ENCODE measurements at places on chromosomes 7 and 10.

- no peak for DNase-seq
These were observed 63.4 kb downstream of the HDAC9 start for GRCh38 chr7:18558910-18559309.

GRCh38 chr7:7686811-7687508 is 31.4 kb downstream of the RPA3 start:
- DNase-seq = no peak

- DNase-seq = no peak
These were observed 24.0 kb upstream of the EIF5AL1 start for GRCh38 chr10:79488336-79488735.

- no peak for DNase-seq
These were observed 28.9 kb downstream of the MAD1L1 start for GRCh38 chr7:2203766-2204300.

- peak; percentile 30 for DNase-seq
These were observed 841 bp downstream of the GLUD1 start for GRCh38 chr10:87093632-87094372.

GRCh38 chr10:52756295-52756694 is 16.3 kb downstream of the MBL2 start:
- no peak for DNase-seq

DNA sequence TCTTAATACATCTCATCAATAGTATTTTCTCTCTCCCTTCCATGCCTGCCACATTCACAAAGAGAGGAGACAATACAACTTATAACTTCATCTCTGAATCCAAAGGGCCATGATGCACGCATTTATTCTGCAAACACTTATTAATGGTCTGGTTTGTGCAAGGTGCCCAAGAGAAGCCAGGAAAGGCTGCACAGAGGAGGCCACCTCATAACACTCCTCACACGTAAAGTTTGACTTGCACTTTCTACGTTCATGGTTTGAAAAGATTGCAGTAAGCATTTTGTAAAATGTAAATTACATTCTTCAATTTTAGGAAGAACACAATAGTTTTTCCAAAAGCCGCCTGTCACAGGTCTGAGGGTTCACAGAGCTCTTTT is 1.2 kb upstream of the PALS2 start:
- no peak for DNase-seq

- no peak for DNase-seq
These were observed 9.9 kb upstream of the ARHGAP22 start for GRCh38 chr10:48614481-48615390.

DNA sequence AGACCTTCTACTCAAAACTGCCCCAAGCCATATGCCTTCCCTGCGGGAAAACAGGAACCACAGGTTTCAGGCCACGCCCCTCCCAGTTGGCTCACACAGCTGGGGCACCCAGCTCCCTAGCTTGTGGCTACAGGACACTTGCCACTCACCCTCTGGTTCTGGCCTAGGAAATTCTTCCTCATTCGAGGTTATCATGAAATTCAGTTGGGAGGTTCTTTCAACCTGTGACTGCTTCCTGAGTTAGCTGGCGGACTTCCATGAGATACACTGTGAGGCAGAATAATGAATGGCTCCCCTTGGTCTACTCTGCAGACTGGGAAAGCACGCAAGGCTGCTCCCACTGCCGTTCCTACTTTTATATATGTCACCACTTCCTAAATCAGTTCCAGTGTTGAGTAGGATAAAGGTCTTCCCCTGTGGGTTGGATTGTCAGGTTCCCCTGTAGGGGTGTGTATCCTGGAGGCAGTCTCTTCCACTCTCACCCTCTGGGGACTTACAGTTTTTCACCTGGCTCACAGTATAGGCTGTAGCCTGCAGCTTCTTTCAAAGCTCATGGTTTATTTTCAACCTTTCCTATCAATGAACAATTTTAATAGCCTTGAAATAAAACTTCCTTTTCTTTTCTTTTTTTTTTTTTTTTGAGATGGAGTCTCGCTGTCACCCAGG is 37.0 kb downstream of the GPR22 start:
- no peak for DNase-seq

DNA sequence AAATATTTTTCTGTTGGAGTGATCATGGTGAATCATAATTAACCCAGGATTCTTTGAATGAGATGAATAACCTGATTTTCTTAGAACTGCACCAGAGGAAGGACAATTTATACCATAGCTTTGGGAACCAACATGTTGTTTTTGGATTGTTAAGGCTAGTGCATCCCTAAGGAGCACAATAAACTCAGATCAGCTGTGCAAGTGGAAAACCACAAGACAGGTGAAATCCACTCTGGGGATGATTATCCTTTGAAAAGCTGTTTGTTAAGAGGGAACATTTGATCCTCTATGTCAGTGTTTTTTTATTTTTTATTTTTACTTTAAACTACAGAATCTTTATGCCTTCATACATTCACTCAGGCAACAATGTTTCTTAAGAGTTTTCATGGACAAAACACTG is 232.1 kb upstream of the PCLO start:
- DNase-seq = no peak

- DNase-seq = no peak
These were observed 2.4 kb downstream of the LMOD2 start for GRCh38 chr7:123658023-123658422.

DNA sequence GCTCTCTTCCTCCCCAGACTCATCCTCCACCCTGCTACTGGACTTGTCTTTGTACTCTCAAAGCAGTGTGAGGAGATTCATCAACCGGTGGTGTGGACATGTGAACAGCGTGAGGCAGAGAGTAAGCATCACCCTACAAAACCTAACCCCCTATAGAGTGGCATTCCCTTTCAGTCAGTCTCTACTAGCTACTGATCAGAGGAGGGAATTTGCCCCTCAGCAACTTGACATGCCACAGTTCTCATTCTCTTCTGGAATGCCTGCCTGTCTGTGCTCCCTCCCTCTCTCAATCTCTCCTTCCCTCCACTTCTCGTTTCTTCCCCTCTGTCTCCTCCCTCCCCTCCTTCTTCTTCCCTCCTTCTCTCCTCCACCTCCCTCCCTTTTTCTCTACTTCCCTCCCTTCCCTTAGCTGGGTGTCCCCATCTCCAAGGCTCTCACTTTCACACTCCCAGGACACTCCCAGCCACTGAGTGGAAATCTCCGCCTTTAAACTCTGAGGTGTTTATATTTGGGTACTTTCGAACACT is 24.6 kb downstream of the H2AZ2 start:
- no peak for DNase-seq

DNA sequence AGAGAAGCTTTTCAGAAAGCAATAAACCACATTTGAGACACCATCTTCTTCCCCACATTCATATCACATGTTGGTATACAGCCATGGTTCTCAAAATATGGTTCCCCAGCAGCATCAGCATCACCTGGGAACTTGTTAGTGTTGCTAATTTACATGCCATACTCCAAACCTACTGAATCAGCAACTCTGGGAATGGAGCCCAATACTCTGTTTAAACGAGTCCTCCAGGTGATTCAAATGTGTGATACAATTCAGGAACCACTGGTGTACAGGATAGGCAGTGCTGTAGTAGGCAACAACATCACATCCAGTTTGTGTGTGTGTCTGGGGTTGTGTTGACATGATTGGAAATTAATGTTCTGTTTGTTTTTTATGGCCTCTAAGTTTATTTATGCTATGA is 47.7 kb downstream of the ZNF277 start:
- DNase-seq = no peak

GRCh38 chr10:114650266-114650665 is 7.8 kb downstream of the ABLIM1 start:
- no peak for DNase-seq

DNA sequence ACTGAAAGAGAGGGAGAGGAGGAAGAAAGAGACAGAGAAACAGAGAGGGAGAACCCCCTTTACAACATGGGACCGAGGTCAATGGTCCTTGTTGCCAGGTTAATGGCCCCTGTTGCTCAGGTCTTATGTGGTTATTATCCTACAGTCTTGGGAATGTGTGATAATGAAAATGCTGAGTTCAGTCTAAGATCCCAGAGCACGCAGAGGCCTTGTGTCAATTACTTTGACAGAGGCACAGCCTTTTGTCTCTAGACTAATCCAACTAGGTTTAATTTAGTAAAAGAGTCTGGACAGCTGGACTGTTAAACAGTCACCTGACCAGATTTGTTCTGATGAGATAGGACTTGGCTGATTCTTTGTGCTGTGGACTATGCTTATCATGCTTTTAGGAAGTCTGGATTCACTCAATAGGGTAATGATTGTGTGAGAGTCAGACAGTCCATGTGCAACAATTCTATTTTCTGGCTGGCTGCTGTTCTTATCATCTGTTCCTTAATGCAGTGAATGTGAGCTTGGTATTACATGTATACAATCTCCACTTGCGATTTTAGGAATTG is 157.4 kb upstream of the MAGI2 start:
- no peak for DNase-seq

DNA sequence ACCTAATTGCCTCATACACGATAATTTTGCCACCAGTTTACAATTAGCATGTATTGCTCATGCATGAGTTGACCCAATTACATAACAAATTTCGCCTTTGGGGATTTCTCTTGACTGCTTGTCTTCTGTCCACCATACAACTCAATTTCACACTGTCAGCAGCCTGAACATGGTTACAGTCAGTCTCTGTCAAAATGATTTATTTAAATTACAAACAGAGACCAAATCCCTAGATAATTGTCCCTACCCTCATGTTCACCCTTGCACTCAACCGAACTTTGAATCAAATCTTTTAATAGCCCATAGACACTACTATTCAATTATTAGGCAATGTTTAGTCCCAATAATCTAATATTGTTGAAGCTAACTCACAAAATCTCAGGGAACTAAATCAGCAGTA is 59.7 kb upstream of the NEBL start:
- no peak for DNase-seq

- DNase-seq = no peak
These were observed 130.6 kb upstream of the NPVF start for GRCh38 chr7:25358926-25359325.

GRCh38 chr7:44962483-44963251 is 16.1 kb downstream of the MYO1G start:
- DNase-seq = no peak

GRCh38 chr7:120809260-120809659 is 48.7 kb downstream of the TSPAN12 start:
- DNase-seq = no peak

DNA sequence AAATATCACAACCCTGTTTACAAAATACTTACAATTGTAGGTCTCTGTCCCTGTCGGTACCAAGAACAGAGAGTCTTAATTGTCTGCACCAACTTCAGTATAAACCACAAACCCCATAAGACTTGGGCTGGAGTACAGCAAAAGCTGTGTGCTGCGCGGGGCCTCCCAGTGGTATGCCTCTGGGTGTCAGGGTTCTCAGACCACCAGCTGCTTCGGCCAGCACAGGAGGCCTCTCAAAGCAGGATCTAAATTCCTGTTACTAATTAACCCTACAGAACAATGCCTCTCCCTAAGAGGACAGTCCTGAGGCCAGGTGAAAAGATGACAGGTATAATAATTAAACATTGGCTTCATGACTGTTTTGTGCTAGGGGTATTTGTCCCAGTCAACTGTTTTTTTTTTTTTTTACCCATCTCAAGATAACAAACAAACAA is 957 bp upstream of the SVIL start:
- DNase-seq = no peak

DNA sequence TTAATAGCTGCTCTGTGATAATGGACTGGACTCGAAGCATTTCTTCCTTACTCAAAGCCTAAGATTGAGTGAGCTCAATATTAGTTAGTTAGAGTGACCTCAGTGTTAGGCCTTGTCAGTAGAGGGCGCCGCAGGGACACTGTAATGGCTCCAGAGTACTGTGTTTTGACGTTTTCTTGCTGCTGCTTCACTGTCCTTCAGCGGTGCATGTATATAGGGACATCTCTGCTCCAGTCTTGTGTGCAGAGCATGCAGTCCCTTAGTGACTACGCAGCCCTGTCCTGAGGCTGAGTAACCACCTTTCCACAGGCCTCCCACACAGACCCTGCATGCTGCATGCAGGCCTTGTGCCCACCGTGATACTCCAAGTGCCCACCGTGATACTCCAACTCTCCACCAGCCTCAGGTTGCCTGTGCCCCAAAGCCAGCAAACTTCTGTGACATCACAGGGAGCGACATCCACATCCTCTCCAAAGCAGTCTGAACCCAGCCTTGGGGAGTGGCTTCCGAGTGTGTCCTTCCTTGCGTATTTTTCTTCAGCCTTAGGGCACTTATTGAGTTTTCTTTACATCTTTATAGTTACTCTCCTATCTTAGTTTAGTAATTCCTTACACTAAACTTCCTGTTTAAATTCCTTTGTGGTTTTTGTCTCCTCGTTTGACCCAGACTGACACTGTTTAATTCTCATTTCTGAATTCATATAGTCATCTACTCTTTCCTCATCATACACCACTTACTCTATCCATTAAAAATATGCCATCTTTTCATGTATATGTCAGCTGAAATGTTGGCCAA is 118.2 kb downstream of the JAZF1 start:
- DNase-seq = peak; percentile 30

DNA sequence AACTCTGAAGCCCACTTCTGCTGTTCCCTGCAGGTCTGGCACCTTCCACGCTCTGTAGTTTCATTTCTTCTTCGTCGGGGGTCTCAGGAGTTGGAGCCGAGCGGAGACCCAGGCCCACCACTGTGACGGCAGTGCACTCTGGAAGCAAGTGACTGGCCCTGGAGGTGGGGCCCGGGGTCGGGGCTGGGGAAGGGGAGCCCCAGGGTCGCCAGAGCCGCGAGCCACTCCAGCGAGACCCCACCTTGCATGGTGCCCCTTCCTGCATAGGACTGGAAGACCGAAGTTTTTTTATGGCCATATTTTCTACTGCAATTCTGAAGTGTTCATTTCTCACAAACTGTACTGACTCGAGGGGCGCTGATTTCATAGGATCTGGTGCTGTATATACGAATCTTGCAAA is 172.8 kb downstream of the CCDC3 start:
- no peak for DNase-seq

- DNase-seq = no peak
These were observed 2.1 kb upstream of the IDE start for GRCh38 chr10:92575961-92576360.

- DNase-seq = no peak
These were observed 314.5 kb downstream of the CRPPA start for GRCh38 chr7:16106869-16107268.

- no peak for DNase-seq
These were observed 184.7 kb upstream of the GDF10 start for GRCh38 chr10:47115322-47115721.

GRCh38 chr10:343231-344220 is 208.3 kb downstream of the ZMYND11 start:
- no peak for DNase-seq

DNA sequence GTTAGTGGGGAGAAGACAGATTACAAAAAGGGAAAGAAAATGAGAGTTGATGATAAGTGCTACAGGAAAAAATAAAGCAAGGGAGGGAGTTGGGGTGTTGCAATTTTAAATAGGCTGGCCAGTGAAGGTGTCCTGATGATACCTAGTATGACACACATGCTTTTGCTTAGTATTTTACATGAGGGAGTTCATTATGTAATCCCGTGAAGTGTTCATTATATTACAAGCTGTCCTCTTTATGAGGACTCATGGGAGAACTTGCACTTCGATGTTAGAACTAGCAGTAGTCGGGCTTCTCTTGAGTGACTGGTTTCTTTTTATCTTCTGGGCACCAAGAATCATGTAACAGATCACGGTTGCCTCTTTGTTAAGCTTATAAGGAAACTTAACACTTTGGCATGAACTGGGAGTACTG is 102.3 kb upstream of the MTPN start:
- DNase-seq = no peak
